ENCODE measurements at places on chromosomes 1 and 21.

DNA sequence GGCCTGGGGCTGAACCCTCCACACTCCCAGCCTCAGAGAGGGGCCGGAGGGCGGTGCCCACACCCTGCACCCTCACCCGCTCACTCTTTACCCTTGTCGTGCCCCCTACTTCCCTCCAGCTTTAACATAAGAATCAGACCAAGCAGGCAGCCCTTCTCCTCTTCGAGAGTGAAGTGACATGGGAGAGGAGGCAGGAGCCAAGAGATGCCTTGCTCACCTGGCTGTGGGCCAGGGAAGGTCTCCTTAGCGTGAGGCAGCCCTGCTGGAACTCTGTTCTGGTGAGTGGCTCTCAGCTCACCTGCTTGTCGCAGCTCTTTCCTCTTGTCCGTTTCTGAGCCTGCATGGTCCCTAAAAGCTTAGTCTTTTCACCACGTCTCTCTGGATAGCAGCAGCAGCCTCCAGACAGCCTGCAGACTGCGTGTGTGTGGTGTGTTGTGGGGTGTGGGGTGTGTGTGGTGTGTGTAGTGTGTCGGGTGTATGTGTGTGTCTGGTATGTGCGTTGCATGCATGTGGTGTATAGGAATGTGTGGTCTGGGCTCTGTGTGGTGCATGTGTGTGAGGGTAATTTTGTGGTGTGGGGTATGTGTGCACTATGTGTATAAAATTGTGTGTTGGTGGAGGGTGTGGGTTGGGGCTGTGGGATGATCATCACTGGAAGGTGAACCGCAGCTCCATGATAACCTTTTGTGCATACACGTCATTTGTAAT is 86.7 kb downstream of the CCDC185 start:
- no peak for DNase-seq

DNA sequence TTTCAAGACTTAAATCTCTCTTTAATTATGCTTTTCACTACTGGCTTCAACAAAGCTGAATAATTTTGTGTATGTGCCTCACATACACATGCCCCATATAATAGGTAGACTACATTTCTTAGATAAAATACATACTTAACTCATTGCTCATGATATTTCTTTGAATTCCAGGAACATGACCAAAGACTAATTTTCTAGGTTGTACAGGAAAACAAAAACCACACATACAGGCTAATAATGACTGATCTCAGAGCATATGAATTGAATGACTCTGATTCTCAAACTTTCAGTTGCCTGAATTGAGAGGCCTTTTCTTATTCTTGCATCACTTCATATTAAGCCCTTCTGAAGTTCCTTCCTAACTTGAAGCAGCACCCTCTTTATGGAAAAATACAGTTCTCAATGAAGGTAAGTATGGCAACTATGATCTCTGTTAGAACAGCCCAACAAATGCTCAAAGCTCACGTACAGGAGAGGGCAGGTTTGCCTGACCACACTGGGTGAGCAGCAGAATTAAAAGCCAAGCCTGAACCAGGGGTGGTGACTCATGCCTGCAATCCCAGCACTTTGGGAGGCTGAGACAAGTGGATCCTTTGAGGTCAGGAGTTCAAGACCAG is 22.6 kb upstream of the UAP1 start:
- DNase-seq: peak; percentile 28

DNA sequence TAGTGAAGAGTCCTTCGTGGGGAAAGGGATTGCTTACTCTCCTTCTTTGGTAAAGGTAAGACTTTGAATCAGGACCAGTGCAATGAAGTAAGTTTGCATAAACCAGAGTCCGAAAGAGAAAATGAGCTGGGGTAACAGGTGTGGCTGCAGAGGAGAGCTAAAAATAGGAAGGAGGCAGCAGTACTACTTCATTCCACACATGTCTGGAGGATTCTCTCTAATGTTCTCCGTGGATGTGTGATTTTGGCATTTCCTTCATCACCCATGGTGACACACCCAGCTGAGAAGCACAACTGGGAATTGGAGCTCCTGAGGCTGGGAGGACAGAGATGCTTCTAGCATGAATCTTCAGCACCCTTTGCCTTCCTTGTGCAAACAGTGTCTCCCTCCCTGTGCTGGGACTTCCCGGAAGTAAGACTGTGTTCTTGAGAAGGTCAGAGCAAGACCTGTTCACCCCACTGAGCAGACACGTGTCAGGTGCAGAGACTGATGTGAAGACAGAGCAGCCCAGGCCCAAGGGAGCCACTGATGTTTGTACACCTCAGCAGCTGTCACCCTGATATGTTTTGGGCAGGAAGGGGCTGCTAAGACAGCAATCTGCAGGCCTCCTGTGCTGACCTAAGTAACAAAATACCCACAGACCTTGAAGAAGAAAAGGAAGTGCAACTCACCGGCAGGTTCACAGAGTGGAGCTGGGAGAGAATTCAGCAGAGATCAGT is 13.3 kb downstream of the FCRL1 start:
- DNase-seq: no peak

DNA sequence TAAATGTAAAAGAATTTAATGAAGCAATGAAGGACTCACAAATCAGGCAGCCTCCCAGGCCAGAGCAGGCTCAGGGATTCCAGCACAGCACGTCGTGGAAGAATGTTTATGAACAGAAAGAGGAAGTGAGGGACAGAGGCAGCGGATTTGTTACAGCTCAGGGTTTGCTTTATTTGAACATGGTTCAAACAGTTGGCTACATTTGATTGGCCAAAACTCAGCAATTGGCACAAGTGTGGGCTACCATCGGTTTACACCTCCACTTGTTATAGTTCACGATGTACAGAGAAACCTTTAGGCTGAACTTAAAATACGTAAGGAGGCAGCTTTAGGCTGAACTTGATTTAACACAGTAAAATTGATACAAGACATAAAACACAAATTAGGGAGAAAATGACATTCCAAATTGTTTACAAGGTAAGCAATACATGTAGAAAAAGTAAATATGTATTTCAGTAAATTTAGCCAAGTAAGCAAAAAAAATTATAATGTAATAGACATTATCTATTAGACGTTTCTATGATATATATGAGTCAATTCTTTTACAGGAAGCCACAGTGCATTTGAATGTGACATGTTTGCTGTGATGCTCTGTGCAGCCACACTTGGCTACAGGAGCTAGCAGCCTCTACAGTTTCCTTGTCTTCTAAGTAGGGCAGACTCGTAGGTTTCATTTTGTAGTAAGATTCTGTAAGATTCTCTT is 126.5 kb downstream of the ADSS2 start:
- no peak for DNase-seq

DNA sequence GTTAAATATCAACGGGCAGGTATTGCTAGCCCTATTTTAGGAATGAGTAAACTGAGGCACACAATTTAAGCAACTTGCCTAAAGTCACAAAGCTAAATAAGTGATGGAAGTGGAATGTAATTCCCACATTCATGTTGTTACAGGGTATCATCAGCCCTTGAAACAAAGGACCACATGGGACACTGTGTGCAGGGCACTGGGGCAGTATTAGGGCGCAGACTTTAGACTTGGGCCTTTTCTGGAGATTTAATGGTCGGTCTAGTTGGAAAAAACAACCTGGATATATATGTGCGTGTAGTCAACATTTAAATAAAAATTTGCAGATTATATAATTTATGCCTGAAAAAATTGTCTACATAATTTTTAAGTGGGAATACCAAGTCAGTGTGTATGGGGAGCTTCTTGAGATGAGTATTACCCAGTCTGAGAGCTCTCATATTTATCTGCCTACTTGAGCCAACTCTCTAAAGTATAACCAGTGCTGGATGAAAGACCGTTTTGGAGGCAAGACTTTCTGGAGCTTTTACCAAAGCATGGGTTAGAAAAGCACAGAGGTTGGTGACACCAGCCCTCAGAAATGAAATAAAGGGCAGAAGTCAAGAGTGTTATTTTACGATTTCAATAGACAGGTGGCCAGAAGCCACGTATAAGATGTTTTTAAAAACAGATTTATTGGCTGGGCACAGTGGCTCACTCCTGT is 1.6 kb downstream of the KDM1A start:
- peak; percentile 12 for DNase-seq

- DNase-seq: no peak
These were observed 13.2 kb downstream of the PDXK start for GRCh38 chr21:43731891-43732711.

- DNase-seq: no peak
These were observed 74.4 kb upstream of the HAO2 start for GRCh38 chr1:119294199-119294598.

GRCh38 chr1:79899914-79900313 is 893.4 kb upstream of the ADGRL4 start:
- no peak for DNase-seq

DNA sequence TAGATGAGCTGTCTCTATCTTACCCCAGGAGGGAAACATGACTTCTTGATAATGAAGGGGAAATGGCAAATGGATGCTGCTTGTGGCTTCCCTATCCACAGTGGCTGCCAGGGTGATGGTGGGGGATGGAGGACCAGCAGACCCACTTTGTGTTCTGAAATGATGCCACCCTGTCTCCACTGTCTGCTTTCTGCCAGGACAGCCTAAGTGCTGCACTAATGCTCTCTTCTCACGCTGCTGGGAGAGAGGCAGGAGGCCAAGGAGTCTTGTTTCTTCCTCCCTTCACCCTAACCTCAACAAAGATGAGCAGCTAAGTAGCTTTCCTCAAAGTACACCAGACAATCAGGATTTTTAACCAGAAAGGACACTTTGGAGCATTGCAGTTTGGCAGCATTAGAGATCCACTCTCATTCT is 36.6 kb downstream of the XCL1 start:
- DNase-seq: no peak

GRCh38 chr1:160244209-160244608 is 18.1 kb downstream of the DCAF8 start:
- no peak for DNase-seq

DNA sequence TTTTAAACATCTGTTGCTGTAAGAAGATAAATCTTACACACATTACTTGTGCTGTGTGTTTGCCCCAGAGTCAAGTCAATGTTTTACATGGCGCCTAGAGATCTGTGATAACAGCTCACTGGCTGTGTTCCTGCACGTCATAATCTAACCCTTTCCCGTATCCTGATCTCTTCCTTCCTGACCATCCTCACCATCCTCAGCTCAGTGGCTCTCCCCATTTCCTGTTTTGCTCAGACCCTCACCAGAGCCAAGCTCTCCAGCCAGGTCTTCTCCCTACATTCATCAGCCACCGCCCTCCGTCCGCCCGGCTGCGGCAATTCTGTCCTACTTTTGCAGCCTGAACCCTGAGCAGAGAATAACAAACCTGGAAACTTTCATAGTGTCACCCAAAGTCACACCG is 824.7 kb downstream of the USP25 start:
- DNase-seq: no peak

All from LoVo (cell line).